ENCODE measurements at places on chromosomes 3 and 15.

- no peak for DNase-seq
Observed at GRCh38 chr15:85889956-85890619, 95.4 kb upstream of the KLHL25 start.

GRCh38 chr15:36313736-36314280 is 265.6 kb upstream of the CDIN1 start:
- DNase-seq = no peak

DNA sequence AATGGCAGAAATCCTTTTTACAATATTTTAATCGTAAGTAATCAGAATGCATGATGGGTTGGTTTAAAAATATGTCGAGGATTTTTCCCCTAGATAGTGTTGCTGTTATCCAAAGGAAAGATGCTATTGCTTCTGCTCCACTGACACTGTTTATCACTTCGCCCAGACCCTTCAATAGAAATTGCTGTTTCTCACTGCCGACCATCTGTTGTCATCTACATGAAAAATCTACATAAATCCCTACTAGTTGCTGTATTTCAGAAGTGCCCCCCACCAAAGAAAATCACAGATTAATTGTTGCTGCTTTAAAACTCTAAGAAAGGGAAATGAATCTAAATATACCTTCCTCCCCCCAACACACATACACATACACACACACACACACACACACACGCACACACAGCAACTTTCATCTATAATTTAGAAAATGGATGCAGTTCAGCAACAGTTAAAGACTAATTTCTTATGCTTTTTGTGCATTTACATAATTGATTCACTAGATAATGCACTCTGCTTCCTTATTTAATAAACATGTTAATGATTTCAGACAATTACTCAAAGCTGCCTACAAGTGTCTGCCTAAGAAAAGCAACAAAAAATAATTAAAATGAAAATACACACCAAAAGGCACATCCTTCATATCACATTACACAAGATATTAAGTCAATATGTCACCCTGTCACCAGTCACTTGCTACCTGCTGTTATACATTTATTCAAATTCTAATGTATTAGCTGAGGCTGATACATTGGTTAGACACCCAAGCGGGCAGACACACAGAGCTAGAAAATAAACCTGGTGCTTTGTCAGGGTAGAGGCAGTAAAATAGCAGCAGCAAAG is 82.8 kb downstream of the RORA start:
- DNase-seq = no peak

- no peak for DNase-seq
Observed at GRCh38 chr3:61776390-61776789, 215.0 kb downstream of the PTPRG start.

DNA sequence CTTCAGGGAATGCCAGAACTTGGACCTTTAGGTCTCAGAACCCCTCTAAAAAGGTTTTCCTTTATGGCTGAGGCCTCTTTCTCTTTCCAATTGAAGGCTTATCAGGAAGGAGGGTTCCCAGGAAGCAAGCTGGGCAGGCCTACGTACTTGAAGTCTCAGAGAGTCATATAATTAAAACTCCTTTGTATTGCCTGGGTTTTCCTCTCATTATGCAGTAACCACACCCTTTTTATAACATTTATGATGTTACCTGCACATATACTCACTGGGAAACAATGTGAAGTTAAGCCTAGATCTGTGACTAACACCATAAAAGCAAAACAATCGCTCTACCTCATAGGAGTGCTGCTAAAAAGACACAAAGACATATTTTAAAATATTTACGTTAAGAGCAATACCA is 27.3 kb downstream of the SERP1 start:
- DNase-seq = no peak
